ENCODE measurements at places on chromosomes 1 and 21.

DNA sequence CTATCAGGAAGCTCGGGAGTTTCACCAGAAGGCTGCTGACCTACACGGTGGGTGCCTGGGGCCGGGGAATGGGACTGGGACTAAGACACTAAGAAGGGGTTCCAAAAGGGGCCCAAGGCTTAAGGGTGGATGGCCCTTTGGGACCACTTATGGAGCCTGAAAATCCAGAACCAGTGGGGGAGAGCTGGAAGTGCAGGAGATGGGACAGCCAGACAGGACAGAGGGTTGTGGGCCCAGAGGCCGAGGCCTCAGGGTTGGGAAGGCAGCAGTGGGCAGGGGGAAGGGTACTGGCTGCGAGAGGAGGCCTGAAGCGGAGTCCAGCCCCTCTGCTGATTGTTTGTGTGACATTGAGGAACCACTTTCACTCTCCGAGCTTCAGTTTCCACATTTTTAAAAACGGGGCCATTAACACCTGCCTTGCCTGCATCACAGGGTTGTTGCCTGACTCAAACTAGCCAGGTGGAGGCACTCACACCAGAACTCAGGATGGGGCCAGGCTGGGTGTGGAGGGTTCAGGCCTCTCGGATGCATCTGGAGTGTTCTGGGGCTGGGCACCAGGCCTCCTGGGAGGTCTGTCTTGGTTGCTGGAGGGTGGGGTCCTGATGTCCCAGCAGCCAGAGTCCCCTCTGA is 3.0 kb downstream of the TTC24 start:
- no peak for DNase-seq

- DNase-seq: no peak
Measured at GRCh38 chr1:65109487-65109886, 38.5 kb upstream of the AK4 start.

GRCh38 chr1:231428377-231428776 is 6.3 kb upstream of the EGLN1 start:
- no peak for DNase-seq

DNA sequence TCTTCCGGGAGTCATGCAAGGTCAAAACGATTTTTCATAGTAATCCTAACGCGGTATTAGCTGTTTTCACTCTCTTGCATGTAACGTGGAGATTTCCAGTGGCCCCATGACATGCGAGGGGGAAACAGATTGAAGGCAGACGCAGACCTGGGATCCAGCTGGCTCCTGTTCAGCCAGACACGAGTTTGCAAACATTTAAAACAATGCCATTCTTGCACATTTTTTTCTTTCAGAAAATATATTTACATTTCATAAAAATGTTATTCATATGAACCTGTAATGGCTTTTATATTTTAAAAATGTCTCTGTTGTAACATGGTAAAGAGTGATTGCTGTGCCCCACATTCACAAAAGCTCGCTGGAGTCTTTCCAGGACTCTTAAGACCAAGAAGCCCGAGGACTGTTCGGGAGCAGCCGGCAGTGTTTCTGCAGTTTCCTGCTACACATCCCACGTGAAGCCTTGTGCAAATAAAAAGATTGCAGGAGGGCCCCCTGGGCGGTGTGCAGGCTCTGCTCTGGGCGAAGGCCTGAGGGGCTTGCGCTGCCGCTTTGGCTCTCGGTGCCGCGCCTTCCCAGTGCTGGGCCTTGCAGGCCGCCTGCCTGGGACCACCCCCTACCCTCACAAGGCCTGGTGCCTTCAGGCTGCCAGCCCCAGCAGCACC is 184.9 kb downstream of the DYRK1A start:
- DNase-seq: peak; percentile 46

DNA sequence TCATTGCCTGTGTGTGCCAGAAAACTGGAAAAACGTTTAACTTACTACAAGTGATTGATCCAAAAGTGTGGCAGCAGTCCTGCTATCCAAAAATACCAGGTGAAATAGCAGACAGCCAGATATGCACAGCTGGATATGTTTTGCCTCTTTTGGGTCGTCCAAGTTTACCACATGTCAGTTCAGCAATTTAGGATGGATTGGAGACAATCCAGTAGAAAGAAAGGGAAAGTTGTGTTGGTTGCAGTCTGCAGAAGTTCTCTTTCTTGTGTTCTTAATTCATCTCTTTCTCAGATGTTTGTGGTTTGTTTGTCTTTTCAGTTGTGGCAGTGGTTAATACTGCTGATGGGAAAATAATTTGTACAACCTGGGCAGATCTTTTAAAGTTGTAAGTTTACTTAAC is 645.0 kb downstream of the PTPRC start:
- DNase-seq: no peak

- no peak for DNase-seq
Measured at GRCh38 chr1:61887076-61887867, 145.0 kb downstream of the PATJ start.

DNA sequence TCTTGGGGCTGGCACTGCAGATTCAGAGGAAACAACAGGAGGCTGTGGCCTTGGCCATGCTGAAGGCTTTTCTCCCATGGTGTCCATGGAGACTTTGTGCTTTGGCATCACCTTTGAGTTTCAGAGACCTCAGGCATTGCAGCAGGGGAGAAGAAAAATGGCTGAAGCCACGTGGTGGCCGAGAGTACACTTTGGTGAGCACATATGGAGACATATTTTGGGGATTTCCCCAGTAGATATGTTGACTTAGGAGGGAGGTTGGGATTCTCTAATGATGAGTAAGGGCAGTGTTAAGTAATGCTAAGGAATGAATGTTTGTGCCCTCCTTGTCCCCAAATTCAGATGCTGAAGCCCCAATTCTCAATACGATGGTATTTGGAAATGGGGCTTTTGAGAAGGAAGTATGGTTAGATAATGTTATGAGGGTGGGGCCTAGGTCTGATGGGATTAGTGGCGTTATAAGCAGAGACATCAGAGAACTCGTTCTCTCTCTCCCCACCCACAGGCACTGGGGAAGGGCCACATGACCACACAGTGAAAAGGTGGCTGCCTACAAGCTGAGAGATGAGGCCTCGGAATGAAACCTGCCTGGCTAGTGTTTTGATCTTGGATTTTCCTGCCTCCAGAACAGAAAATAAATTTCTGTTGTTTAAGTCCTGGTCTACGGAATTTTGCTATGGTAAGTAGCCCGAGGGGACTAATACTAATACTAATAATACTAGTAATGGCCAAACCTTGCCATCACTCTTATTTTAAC is 98.6 kb downstream of the TBX19 start:
- DNase-seq: peak; percentile 32

DNA sequence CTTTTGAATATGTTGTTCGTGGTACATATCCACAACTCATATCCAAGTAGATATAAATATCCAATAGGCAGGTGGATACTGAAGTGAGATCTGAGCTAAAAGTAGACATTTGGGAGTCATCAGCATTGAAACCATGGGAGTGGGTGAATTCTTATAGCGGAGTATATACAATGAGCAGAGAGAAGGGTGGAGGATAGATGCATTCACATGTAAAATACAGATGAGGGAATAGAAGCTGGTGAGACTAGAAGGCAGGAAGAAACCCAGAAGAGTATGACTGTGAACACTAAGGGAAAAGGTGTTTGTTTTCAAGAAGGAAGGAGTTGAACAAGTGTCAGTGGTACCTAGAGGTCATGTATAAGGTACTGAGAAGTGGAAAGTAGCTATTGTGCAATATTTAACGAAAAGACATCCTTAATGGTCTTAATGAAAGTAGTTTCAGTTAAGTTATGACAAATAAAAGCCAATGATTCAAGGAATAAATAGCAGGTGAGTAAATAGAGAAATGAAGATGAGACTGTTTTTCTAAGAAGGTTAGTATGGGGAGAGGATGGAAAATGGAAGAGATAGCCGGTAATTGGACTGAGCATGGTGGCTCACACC is 181.6 kb upstream of the CACYBP start:
- no peak for DNase-seq

DNA sequence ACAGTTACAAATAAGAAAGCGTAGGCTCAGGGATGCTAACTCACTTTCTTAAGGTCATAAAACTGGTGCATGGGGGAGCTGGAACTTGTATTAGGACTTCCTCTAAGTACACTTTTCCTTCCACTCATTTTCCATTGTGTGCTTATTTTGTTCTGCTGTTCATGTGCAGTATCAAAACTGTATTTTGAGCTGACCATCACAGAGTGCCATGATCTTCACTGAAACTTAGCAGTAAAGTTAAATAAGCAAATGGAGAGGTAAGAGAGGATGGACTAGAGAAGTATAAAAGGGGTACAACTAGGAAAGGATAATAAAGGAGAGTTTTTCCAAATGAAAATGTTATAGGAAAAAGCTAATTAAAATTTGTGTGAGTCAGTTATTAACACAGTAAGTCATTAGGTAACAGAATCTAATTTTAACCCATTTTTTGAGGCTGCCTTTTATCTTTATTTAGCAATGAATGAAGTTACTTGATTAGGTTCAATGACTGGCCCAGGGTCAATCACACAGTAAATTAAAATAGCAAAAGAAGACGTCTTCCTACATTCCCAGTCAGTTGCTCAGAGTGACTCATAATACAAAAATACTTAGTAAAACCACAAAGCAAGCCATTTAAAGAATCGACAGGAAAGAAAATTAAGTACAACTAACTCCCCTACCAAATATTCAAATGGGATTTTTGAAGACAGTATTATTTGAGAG is 165.8 kb upstream of the C1orf105 start:
- peak; percentile 95 for DNase-seq

GRCh38 chr1:245717611-245718010 is 562.8 kb downstream of the KIF26B start:
- DNase-seq: no peak

- DNase-seq: no peak
Measured at GRCh38 chr1:67609577-67610341, 75.2 kb upstream of the GADD45A start.

DNA sequence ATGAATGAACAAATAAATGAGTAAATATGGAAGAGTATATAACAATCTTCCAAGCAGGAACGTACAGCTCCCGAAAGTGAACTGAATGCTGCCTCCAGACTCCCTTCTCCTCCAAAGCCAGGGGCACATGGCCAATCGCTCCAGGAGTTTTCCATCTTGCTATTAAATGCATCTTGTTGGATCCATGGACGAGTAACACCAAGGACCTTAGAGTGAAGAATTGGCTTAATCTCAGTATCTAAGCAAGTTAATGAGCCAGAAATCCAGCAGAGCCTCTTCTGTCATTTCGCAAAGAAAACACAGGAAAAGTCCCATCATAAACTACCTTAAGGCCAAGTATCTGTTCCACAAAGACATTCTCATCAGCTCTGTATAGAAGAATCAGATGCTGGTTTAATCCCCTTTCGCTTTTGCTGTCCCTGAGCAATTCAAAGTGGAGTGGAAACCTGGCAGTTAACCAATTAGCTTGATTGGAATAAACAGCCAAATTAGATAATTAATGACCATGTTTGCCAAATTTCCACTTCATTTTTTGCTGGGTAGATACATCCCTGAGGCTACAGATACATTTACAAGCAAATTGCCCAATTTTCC is 116.0 kb downstream of the MIS18A start:
- DNase-seq: no peak

DNA sequence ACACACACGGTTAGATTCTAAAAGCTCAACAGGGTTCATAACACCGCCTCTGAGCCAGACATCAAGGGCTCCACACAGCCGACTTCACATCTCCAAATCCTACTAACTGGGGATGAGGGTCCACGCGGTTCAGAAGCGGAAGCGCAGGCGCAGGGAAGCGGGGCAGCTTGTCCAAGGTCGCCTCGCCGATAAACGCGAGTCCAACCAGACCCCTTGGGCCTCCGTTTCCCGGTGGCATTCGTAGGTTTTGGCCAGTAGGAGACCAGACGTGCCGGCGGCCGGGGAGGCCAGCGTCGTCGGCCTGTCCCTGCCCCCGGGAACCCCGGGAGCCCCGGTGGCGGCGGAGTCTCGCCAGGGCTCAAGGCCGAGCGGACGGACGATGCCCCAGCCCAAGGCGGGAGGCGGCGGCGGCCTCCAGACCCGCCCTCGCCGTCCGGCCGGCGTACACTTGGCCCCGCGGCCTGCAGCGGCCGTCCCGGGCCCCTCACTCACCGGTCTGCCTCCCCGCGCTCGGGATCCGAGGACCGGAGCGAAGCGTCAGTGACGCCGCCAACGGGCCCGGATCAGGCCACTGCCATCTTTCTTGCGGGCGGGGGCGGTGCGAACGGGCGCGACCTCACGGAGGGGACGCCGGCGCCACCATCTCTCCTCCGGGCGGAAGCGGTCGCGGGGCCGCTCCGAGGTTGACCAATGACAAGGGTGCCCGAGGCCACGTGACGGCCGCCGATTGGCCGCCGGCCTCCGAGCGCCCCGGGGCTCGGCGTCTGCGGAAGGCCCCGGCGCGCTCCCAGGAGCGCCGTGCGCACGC is at the start of gene SDF4:
SDF4 (minus strand) TSS at position 602 of the 808 bp plus-strand sequence. CDS start 3,229 bp downstream, outside the sequence.
- DNase-seq: peak; percentile 96

GRCh38 chr1:37420456-37420855 is 53.9 kb upstream of the ZC3H12A start:
- peak; percentile 12 for DNase-seq

- DNase-seq: no peak
Measured at GRCh38 chr1:166221316-166221715, 54.5 kb upstream of the FAM78B start.

- DNase-seq: no peak
Measured at GRCh38 chr1:192846950-192847349, 38.1 kb downstream of the RGS2 start.

- DNase-seq: no peak
Measured at GRCh38 chr21:41634211-41634694, 126.3 kb upstream of the TMPRSS2 start.

Measured in fibroblast of skin of back (primary cell).